ENCODE measurements at places on chromosomes 1 and 21.

GRCh38 chr1:65420590-65421350 is at the start of the genes LEPR and LEPROT:
LEPR (plus strand) TSS chr1:65420668; CDS start chr1:65565566, 144,898 bp downstream.
LEPROT (plus strand) TSS chr1:65420668; CDS start chr1:65420725, 57 bp downstream.
- no peak for DNase-seq

DNA sequence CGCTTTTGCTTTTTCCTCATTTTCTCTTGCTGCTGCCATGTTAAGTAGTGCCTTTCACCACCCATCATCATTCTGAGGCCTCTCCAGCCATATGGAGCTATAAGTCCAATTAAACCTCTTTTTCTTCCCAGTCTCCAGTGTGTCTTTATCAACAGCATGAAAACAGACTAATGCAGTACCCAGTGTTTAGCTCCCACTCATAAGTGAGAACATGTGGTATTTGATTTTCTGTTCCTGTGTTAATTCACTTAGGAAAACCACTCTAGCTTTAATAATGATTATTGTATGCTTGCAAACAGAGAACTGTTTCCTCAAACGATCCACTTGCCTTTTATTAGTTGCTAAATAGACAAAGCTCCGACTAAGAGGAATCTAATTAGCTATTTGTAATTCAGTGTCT is 43.3 kb downstream of the IL23R start:
- no peak for DNase-seq

GRCh38 chr1:59705466-59706302 is 109.1 kb upstream of the HOOK1 start:
- no peak for DNase-seq

- no peak for DNase-seq
These were observed 36.5 kb upstream of the LRRC3 start for GRCh38 chr21:44418876-44419230.

DNA sequence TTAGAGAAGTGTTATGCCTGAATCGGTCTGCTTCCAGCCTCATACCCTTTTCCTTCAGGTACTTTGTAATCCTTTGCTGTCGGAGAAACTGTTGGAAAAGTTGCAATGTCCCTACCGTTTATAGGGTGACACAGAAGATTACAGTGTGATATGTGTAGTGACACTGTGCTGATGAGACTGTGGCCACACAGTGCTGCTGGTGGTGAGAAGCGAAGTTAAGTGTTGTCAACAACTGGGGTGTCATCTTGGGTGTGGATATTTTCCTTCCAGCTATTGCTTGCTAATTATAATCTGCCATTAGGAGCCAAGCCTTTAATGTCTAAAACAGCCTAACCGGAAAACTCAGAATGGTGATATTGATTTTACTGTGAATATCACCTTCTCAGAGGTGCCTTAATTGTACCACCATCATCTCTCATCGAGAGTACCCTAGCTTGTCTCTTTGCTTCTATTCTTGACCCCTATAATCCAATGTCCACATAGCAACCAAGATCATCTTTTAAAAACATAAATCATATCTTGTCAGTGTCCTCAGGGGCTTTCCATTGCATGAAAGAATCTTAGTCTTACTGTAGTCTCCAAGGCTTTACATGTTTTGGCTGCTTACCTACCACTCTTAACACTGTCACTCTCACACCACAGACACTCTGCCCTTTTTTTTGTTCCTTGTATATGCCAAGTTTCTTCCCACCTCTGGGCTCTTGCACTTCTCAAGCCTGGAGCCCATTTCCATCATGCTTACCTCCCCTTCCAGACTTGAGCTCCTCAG is 89.4 kb upstream of the PGD start:
- DNase-seq = no peak

GRCh38 chr1:95640746-95641145 is 406.7 kb downstream of the RWDD3 start:
- peak; percentile 22 for DNase-seq

- no peak for DNase-seq
These were observed 2.3 kb downstream of the LDLRAD2 start for GRCh38 chr1:21814241-21814918.

DNA sequence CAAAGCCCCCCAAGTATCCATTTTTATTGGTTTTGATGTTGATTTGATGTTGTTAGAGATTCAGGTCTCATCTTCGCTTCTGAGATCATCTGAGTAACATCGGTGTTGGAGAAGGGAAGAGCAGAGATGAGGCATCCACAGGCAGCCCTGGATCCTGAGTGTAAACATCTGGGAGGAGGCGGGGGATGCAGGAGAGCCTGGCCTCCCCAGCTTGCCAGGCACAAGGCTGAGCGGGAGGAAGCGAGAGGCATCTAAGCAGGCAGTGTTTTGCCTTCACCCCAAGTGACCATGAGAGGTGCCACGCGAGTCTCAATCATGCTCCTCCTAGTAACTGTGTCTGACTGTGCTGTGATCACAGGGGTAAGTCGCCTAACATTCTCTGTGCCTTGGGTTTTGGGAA is at the start of gene PROK1:
Gene PROK1, plus strand, starts transcription at position 221 of the 400 bp plus-strand sequence. Its CDS starts 68 bp downstream, at position 289.
- no peak for DNase-seq

DNA sequence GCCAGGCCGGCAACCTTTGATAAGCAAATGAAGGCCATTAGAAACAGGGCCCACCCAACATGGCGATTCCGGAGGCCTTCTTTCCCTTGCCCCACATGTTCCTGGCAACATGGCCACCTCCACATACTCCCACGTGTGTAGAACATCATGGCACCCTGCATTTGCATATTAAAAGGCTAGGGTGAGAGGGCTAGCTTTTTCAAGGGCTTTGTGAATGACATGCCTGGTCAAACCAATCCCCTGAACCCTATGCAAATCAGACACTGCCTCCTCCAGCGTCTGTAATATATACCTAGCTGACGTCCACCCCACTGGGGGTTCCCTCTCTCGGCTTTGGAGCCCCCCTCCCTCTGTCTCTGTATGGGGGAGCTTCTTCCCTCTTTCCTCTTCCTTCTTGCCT is 1.6 kb downstream of the ADCY10 start:
- no peak for DNase-seq

DNA sequence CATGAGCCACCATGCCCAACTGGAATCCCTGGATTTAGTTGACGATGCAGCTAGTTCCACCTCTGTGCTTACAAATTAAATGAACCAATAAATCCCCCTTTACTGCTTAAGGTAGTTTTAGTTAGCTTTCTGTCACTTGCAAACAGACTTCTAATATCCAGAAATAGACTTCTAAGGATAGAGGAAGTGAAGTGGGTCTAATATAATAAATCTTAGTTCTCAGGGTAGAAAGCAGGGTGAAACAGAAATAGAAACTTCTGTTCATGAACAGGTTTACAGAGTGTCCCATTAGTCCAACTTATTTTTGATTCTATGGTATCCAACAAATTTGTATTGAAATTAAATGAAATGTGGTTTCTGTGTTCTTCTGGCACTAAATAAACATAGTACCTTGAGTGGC is 20.1 kb downstream of the BCAS2 start:
- no peak for DNase-seq

GRCh38 chr1:109225711-109226445 is 12.2 kb downstream of the SARS1 start:
- no peak for DNase-seq

DNA sequence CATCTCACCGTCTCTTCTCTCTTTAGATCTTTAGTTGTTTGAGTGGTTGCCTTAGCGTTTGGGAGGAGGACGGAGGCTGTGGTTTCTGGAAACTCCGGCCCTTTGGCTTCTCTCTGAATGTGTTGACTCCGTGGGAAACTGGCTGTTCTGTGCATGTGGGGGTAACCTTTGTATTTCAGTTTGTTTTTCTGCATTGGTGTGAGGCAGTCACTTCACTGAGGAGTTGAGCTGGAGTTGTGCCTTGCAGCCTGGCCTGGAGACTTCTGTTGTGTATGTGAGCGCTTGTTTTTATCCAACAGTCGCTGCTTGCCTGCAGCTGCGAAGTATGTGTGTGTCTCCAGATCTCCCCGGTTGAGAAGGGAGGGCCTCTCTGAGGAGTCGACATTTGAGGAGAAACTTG is 33.6 kb downstream of the CLDN14 start:
- DNase-seq = no peak

DNA sequence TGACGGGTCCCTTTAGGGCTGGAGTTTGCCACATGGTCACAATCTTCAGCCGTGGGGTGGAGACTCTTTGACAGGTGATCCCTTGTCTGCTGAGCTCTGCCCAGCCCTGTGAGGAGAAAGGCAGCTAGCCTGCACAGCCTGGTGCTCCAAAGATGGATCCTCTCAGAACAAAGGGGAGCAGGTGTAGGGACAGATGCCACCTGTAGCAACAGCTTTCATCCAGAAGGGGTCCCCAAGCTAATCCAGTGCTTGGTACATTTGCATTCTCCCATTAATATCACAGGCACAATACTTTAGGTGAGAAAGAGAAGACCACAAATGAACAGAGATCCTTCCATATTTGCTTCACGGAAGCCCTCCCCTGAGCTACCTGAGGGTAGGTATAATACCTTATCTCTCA is 93.2 kb downstream of the CCDC185 start:
- no peak for DNase-seq

GRCh38 chr1:220274251-220274855 is 2.1 kb upstream of the RAB3GAP2 start:
- DNase-seq = no peak

- DNase-seq = no peak
These were observed 52.0 kb upstream of the CAMK1G start for GRCh38 chr1:209531549-209531948.

GRCh38 chr1:234940841-234941240 is 187.8 kb downstream of the TOMM20 start:
- DNase-seq = no peak

DNA sequence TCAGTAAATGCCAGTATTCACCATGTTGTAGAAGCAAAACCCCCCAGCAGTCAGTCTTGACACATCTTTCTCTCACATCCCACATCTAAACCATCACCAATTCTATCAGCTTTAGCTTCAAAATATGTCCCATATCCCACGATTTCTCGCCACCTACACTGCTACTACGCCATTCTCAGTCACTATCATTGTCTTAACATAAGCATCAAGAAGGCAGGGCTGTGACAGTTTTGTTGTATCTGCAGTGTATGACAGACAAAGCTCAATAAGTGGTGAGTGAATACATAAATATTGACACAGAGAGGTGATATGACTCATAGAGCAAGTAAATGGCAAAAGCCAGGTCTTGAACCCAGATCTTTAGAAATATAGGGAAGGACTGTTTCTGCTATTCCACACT is 59.9 kb downstream of the JAK1 start:
- no peak for DNase-seq

DNA sequence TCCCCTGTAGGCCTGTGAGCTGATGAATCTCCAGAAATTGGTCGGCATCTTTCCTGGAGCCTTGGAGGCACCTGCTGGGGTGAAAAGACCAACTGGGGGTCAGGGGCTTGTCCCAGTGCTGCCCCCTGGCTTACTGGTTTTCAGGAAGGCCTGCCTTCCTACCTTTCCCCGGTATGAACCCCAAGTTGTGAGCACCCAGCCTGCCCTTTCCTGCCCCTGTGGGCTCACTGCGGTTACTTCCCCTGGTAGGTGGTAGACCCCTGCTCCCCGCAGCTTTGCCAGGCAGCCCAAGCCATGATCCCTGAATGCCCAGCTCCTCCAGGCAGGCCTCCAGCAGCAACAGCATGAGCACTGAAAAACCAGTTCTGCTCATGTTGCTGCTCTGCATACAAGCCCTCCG is 10.2 kb downstream of the DMRTB1 start:
- no peak for DNase-seq

- DNase-seq = no peak
These were observed 6.4 kb downstream of the GFI1 start for GRCh38 chr1:92480200-92480812.

GRCh38 chr1:94299627-94300553 is 62.5 kb upstream of the ARHGAP29 start:
- DNase-seq = no peak

DNA sequence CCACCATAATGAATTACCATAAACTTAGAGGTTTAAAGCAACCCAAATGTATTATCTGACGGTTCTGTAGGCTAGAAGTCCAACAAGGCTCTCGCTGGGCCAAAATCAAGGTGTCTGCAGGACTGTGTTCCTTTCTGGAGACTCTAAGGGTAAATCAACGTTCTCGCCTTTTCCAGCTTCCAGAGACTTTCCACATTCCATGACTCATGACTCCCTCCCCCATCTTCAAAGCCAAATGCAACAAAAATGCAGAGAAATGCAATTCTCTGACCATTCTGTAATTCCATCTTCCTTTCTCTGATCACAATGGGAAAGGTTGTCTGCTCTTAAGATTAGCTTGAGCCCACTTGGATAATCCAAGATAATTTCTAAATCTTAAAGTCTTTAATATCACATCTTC is 287.1 kb downstream of the LTN1 start:
- no peak for DNase-seq

DNA sequence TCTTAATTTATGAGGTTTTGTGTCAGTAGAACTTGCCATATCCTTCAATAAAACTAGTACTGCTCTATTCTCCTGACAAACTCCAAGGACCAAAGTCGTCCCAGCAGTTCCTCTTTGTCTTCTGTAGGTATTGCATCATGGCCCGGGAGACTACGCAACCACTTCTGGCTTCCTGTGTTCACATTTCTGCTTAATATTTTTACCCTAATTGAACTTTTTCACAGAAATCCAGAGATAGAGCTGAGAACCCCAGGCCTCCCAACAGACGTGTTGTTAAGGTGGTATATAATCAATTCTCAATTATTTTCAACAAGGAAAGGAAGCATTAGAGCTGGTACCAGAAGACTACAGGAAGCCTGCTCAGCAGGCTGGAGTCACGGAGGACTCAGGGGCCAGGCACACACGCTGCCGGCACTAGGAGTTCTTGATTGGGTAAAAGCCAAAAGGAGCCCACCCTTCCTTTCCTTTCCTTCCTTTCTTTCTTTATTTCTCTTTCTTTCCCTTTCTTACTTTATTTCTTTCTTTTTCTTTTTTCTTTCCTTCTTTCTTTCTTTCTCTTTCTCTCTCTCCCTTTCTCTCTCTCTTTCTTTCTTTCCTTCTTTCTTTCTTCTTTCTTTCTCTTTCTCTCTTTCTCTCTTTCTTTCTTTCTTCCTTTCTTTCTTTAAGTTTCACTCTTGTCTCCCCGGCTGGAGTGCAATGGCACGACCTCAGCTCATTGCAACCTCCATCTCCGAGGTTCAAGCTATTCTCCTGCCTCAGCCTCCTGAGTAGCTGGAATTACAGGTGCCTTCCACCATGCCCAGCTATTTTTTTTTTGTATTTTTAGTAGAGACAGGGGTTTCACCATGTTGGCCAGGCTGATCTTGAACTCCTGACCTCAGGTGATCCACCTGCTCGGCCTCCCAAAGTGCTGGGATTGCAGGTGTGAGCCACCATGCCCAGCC is 173.7 kb downstream of the ZBTB18 start:
- no peak for DNase-seq

- DNase-seq = peak; percentile 42
These were observed 148.6 kb downstream of the GRIK3 start for GRCh38 chr1:36885540-36886357.

GRCh38 chr1:208213786-208214185 is 30.4 kb downstream of the PLXNA2 start:
- no peak for DNase-seq

- no peak for DNase-seq
These were observed 216.9 kb downstream of the MATN1 start for GRCh38 chr1:30506291-30507015.

GRCh38 chr1:53319296-53320101 is 8.4 kb downstream of the LRP8 start:
- DNase-seq = no peak

DNA sequence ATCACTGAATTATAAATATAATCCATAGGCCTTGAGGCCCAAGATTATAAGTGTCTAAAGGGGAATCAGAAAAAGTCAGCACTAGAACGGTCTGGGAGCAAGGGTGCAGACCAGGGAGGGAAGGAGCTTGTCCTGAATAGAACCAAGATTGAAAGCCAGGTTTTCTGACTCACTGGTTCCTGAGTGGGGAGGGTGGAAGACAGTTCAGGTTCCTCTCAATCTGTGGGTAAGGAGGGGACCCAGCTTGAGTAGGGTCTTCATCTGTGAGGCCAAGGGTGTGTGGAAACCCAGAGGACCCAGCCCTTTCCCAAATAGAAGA is 842 bp downstream of the LENEP start:
- DNase-seq = no peak

All from right lung (tissue), 10 donors.